ENCODE measurements at places on chromosomes 5 and 9. TPM values are rescaled to one million over a fixed set of nuclear protein-coding genes. Genes with fewer than 3 reads are reported as not detected.

NCS1 gene
- total RNA-seq: 3.9 TPM

PFDN1 gene
- 37.6 TPM for total RNA-seq

DNA sequence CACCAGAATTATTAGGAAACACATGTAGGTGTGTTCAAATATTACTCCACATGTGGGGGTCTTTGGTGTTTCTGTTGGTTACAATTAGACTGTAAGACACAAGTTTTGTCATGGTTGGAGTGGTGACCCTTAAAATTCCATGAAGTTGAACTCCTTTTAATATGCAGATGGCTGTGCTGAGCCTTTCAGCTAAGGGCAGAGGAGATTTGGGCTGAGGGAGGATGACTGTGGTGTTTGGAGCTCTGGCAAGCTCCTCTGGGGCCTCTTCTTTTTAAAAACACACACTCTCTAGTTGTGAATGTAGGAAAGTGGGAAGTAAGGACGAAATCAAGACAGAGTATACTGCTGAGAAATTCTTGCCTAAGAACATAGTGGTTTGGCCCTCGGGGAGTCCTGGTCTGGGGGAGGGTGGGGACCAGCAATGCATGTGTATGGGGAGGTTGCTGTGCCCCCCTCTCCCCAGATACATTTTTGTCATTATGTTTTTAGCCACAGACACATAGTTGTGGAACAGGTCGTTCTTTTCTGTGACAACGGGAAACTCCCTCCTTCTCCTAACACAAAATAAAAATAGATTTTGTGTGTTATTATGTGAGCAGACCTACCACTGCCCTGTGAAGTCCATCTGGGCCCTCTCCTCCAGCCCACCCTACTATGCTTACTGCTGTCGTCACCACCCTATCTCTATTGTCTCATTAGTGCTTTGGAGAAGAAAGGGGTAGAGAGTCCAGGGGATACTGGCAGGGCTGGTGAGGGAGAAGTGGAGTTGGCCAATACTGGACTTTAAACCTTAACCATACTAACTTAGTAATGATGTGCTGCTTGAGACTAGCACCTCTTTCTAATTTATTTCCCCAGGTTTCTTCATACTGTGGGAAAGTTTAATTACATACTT lies 10.0 kb downstream of the SMARCA2 start:
- DNase-seq: no peak

- DNase-seq: no peak
These were observed 90.3 kb downstream of the MACROH2A1 start for GRCh38 chr5:135308752-135309151.

- no peak for DNase-seq
These were observed 560.6 kb downstream of the PRR16 start for GRCh38 chr5:121024416-121025311.

GRCh38 chr9:108468364-108468763 lies 387.4 kb downstream of the ACTL7B start:
- DNase-seq: peak; percentile 27

DNA sequence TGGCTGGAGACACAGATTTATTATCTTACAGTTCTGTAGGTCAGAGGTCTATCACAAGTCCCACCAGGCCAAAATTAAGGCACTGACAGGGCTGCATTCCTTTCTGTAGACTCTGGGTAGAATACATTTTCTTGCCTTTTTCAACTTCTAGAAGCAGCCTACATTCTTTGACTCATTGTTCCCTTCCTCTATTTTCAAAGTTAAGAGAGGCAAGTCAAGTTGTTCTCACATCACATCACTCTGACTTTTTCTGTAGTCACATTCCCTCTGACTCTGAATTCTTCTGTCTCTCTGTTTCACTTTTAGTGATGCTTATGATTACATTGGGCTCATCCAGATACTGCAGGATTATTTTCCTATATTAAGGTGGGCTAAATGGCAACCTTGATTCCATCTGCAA lies 119.0 kb downstream of the MELK start:
- DNase-seq: no peak

GRCh38 chr5:170751631-170752030 lies 31.9 kb upstream of the GABRP start:
- DNase-seq: no peak

DNA sequence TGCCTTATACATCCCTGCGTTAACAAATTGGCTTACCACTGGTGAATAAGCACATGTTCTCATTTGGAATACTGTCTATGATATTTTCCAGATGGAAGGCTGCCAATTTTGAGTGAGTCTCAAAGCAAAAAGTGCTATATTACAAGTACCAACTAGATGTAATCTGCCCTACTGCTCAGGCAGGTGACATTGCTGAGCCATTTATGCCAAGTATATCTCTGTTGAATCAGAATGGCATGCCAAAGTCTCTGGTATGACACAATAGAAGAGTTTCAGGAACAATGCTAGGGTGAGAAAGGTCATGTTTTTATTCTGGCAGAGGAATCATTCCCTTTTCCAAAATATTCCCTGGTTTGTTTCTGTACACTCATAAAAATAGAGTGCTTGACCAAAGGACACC lies 356.5 kb downstream of the CDH9 start:
- no peak for DNase-seq

DNA sequence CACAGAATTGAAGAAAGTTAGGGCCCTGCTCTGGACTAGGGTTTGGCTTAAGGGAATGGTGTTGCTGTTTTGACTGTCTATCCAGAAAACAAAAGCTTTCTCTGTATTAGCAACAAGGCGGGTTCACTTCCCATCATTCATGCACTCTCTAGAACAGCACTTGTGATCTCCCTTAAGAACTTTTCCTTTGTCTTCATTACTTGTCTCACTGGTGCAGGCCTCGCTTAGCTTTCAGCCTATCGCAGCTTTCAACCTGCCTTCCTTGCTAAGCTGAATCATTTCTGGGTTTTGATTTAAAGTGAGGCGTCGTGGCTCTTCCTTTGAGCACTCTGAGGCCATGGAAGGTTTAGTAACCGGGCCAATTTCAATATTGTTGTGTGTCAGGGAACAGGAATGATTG lies 35.2 kb upstream of the LPCAT1 start:
- DNase-seq: no peak

All from body of pancreas (tissue), 4 donors.